Osteocyte (in vitro differentiated cells): ENCODE measurements at places on chromosomes 7 and 10.

DNA sequence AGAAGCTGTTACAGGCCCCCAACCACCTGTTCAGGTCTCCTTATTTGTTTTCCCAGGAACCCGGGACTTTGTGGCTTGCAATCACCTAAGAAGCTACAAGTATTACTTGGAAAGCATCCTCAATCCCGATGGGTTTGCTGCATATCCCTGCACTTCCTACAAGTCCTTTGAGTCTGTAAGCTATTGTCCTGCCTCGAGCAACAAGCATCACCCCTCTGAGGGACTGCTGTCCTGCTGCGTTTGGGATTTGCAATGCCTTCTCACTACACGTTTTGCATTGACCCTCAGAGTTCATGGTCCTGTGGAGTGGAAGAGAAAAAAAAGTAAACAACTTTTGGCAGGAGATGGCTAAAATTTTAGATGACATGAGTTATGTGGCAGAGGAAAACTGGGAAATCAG is 9.2 kb downstream of the PNLIPRP1 start:
- peak; percentile 44 for DNase-seq

- no peak for DNase-seq
Measured at GRCh38 chr7:151311294-151311864, 30.2 kb upstream of the NUB1 start.

DNA sequence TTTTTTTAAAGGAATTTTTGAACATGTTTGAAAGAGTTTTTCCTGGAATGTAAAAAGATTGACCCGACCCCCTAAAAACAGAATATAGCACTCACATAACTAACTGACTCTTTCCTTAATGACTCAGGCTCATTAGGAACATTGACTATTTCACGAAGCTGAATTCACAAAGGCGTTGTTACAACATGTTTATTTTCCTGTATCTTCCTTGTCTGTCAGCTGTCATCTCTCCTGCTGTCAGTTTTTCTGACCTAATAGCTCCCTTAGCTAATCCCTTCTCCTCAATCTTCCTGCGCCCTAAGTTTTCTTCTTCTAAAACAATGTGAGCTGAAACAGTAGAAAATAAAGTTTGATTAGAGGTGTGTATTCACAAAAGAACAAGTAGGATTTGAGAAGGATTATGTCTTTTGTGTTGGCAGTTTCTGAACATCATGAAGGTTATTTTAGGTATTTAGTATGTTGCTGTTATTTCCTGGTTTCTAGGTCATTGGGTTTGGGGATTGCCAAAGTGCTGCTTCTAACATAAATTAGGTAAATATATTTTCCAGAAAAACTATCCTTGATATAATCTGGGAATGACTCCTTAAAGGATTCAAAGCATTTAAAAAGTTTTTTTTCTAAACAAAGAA is 4.6 kb upstream of the MDFIC start:
- DNase-seq: no peak

GRCh38 chr7:134434701-134435100 is 24.2 kb downstream of the AKR1B1 start:
- peak; percentile 66 for DNase-seq

DNA sequence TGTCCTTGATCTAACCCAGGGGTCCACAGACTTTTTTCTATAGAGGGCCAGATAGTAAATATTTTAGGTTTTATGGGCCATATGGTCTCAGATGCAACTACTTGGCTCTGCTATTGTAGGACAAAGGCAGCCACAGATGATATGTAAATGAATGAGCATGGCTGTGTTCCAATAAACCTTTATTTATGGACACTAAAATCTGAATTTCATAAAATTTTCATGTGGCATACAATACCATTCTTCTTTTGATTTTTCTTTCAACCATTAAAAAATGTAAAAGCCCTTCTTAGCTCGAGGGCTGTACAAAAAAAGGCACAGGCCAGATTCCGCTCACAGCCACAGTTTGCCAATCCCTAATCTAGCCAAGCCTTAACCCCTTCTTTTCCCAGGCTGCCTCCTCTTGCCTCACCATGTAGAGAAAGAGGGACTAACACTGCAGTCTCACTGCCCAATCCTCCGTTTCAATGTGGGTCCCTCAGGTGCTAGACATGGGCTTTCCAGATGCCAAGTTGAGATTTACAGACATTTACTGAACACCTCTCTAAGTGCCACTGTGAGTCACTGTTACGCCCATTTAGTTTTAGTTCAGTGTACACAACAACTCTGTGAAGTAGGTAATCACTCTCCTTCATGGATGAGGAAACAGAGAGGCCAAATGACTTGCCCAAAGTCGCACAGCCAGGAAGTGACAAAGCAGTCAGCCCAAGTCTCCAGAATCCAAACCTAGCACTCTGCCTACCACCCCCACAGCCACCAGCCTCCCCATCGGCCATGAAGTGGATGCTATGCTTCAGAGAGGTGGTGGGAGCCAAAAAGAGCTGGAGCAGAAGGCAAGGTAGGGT is 132.6 kb upstream of the PDLIM1 start:
- DNase-seq: no peak

DNA sequence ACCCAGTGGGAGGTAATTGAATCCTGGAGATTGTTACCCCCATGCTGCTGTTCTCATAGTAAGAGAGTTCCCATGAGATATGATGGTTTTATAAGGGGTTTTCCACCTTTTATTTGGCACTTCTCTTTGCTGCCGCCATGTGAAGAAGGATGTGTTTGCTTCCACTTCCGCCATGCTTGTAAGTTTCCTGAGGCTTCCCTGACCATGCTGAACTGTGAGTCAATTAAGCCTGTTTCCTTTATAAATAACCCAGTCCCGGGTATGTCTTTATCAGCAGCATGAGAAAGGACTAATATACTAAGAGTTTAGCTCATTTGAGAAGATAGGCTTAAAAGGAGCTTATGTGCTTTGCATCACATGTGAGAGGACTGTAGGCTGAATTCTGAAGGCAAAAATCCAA is 29.3 kb downstream of the TMEM248 start:
- DNase-seq: no peak

GRCh38 chr10:60916025-60916424 is 28.0 kb downstream of the RHOBTB1 start:
- no peak for DNase-seq

- DNase-seq: no peak
Measured at GRCh38 chr10:14325325-14325955, 5.3 kb downstream of the FRMD4A start.

DNA sequence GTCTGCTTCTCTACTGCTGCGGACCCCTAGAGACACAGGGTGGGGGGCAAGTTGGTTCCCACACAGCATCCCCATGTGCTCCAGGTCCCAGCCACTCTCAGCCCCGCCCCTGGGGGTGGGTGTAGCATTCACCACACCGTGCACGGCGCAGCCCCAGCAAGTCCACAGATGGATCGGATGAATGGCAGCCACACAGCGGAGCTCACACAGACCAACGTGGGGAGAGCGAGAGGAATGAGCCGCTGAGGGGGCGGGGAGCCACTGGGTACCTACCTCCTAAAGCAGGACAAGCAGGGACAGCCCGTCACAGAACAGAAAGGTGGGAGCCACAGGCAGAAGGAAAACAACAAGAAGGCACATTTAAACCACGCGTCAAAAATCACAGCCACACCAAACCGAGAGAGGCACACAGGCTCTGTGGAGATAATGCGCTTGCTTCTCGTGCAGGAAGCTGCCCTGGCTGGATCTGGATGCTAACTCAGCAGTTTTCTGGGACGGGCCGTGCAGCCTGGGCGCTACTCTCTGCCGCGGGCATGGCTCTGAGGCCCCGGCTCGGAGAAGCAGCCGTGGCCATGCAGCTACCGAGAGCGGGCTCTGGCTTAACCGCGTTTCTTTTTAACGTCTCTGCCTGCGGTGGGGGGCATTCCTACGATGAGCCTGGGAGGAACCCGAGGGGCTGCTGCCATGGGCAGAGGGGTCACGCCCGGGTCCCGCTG is 102.5 kb downstream of the CYTH3 start:
- no peak for DNase-seq

GRCh38 chr7:44167920-44168319 is 21.3 kb downstream of the GCK start:
- no peak for DNase-seq
